CD4-positive, alpha-beta T cell treated with Interleukin-12 subunit alpha and Interleukin-12 subunit beta, for 1 hour (primary cell): ENCODE measurements at places on chromosomes 6 and 20.
A peak's percentile ranks its signal among the peaks of the same experiment; 100 is the strongest.

DNA sequence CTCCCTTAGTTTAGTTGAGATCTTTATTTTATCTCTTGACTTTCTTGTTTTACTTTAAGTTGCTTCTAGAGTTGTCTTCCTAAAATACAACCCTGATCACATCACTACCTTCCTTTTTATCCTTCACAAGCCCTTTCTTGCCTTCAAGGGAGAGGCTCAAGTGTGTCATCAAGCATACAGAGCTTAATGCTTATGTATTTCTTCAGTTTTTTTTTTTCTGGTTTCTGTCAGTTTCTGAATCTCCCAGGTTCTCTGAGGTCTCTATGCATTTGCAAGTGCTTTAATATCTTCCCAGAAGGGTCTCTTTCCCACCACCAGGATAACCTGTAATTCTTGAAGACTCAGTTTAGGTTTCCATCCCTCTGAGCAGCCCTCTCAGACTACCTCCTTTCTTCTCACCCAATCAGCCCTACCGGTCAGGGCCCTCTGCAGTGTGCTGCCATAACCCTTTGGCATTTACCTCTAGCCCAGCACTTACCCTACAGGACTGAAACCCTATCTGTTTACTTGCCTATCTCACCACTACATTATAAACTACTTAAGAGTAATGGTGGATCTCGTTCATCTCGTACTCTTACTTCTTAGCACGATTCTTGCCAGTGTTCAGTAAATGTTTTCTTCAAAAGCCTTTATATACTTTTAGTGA is 36.9 kb downstream of the EYA4 start:
- no peak for DNase-seq

- no peak for DNase-seq
Measured at GRCh38 chr6:142802124-142802523, 142.9 kb downstream of the HIVEP2 start.

- DNase-seq = no peak
Measured at GRCh38 chr20:41476013-41476441, 109.4 kb upstream of the EMILIN3 start.

DNA sequence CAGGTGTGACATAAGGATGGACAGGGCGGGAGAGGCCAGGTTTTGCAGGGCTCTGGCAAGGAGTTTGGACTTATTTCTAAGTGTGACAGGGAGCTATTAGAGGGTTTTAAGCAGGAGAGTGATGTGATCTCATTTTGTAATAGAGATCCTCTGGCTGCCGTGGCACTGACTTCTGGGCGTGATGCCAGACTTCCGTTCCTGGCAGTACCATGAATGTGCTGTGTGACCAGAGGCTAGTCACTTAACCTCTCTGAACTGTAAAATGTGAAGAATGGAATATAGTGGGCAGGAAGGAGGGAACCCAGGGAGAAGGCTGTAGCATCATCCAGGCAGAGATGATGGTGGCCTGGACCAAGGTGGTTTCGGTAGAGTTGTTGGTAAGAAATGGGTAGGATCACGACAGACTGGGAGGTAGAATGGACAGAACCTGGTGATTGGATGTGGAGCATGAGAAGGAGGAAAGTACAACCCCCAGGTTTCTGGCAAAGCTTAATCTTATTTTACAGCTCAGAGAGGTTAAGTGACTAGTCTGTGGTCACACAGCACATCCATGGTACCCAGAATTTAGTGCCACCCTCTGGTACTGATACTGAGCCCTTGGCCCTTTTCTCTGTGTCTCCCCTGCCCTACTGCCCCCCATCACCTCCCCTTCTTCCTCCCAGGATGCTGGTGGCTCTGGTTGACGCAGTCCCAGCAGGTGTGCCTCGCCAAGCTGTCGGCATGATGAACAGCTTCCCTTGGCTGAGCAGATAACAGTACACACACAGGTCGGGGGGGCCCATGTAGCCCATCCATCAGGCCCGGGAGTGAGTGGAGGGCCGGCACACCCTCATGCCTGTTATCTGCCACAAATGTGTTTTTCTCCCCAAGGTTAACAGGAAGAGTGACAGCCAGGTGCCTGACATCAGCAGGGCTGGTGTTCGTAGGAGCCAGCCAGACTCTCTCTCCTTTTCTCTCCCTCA is 52.9 kb upstream of the CTNNBL1 start:
- DNase-seq = no peak

DNA sequence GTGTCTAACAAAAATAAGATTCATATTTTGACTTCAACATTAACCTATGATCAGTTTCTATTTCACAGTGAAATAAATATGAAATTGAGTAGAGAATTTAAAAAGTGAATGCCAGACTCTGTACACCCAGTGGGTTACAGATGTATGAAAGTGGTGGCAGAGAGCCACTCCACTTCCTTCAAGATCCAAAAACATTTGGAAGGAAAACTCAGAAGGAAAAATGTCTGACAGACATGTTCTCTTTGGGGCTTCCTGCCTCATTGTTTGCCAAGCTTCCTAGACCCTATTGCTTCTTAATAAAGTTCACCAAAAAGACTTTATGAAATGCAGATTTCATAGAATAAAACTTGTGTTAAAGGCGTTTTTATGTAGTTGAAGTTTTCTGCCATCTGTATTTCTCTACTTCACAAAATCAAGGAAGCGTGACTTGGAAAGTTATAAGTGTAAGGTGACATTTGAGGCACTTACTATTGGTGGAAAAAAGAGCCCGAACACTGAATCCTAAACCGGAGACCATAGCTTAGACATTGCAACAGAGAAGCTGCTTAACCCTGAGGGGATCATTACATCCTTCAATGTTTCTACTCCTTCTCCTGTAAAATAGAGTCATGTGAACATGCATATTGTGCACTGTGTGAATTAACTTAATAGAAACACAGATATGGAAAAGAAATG is 12.8 kb downstream of the HMGCLL1 start:
- no peak for DNase-seq

GRCh38 chr20:57162362-57162652 is 104.1 kb downstream of the BMP7 start:
- DNase-seq = no peak

GRCh38 chr20:45840700-45841198 is 7.2 kb downstream of the SNX21 start:
- no peak for DNase-seq

DNA sequence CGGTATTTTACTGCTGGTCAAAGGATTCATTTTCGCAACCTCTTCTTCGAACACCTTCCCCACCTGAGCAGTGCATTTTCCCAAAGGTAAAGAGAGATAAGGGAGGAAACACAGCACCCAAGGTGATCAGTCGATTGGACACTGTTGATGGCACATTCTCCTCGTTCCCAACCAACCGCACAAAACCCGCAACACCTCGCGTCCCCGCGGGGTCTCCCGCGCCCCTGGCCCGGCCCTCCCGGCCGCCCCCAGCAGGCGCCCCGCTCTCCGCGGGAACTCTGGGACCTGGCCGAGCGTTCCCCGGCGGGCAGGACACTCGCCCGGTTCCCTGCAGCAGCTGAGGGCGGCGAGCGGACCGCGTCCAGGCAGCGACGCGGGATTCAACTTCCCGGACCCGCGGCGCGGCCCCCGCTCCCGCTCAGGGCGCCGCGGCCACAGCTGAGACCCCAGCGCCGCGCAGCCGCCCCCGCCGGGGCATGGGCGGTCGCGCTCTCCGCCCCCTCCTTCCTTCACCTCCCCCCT is 506 bp downstream of the RGS17 start:
- DNase-seq = no peak

GRCh38 chr6:165987483-165988301 is 180.0 kb downstream of the TBXT start:
- no peak for DNase-seq

GRCh38 chr20:38091441-38092216 is 58.1 kb downstream of the RPRD1B start:
- peak; percentile 16 for DNase-seq

DNA sequence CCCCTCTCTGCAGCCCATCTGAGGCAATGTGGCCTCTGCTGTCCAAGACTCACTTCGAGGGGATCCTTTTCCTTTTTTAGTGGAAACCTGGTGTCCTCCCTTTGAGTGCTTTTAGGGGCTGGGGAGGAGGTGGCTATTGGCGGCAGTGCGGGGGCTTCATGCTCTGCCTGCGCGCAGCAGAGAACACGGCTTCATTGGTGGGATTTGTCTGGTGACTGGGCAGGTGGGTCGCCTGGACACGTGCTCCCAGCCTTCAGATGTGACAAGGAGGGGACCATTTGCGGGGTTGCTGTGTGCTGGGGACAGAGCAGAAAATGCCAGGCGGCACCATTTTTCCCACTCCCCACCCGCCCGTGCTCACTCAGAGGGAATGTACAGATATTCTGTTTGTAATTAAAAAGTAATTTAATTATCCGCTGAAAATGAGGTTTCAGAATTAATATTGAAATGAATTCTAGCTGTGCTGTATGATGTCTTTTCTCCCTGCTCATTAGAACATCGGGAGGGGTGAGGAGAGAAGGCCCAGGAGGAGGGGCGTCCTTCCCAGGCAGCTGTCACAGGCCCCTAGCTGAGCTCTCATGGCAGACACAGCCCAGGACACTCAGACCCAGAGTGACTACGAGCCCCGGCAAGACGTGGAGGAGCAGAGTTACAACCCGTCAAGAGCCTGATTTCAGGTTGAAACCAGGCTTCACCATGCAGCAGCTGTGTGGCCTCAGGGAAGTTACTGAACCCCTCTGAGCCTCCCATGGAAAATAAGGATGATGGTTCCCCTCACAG is 417.2 kb upstream of the SULF2 start:
- DNase-seq = no peak

DNA sequence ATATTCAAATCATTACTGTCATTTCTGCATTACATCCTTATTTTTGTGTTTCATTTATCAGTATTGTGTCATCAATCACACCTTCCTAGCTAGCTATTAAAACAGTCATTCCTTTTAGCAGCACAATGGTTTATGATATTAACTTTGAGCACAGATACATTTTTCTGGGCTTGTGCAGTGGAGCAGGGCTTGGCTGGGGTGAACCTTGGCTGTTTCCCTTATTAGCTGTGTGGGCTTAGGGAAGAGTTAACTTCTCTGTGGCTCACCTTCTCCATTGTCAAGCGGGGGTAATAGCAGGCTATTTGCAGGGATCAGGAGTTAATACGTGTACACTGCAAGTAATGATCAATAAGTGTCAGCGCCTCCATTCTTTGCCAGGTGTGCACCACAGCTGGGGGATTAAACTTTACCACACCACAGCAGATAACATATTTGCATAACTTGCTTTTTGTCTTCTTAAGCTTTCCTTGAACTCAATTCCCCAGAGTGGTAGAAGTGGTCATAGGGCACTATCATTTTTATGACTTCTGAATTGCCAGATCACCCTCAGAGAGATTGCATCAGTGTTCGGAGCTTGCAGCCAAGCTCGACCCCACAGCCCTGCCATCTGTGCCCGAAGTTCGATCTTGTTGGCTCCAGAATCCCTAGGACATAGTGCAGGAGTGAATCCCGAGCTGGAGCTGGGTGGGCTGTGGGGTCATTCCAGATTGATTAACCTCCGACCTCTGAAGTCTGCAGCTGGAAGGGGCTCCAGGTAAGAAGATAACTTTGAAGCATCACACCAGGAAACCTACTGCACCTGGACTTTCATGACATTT is 1.5 kb upstream of the PYGB start:
- no peak for DNase-seq

- no peak for DNase-seq
Measured at GRCh38 chr6:170074435-170074834, 216.4 kb downstream of the DLL1 start.

GRCh38 chr6:41705996-41706835 is 29.2 kb downstream of the TFEB start:
- DNase-seq = peak; percentile 67

DNA sequence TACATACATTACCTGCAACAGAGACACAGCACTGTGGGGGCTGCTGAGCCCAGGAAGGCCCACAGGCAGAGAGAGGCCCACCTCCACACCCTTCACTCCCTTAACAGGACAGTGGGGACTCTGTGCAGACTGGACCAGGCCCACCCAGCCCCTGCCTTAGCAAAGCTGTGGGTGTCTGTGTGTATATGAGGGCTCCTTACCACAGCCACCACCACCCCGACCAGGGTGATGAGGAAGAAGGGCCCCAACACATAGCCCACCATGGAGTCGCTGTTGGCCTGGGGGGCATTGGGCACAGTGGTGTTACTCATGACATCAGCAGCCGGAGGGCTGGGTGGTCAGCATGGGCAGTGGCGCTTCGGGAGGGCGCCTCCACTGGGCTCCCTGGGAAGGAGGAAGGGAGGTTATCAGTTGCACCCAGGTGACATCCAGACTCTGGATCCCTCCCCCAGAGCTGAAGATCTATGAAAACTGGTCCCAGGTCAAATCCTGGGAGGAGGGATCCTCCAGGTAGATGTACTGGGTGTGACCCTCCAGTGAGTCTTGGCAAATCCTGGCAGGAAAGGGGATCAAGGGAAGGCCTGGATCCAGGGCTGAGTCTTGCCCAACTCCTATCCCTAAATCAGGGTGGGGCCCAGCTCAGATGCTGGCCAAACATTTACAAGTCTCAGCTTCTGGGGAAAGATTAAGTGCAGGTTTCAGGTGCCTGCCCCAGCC is 1.2 kb downstream of the SMIM29 start:
- no peak for DNase-seq

GRCh38 chr6:25042036-25042521 is 106.3 kb upstream of the RIPOR2 start:
- DNase-seq = peak; percentile 66

GRCh38 chr20:47765271-47765670 is 20.0 kb downstream of the SULF2 start:
- DNase-seq = no peak

GRCh38 chr20:14698125-14698524 is 360.7 kb upstream of the FLRT3 start:
- DNase-seq = no peak

GRCh38 chr6:16514249-16514648 is 247.0 kb downstream of the ATXN1 start:
- DNase-seq = peak; percentile 66

- DNase-seq = no peak
Measured at GRCh38 chr6:3631877-3632276, 119.6 kb downstream of the PXDC1 start.

DNA sequence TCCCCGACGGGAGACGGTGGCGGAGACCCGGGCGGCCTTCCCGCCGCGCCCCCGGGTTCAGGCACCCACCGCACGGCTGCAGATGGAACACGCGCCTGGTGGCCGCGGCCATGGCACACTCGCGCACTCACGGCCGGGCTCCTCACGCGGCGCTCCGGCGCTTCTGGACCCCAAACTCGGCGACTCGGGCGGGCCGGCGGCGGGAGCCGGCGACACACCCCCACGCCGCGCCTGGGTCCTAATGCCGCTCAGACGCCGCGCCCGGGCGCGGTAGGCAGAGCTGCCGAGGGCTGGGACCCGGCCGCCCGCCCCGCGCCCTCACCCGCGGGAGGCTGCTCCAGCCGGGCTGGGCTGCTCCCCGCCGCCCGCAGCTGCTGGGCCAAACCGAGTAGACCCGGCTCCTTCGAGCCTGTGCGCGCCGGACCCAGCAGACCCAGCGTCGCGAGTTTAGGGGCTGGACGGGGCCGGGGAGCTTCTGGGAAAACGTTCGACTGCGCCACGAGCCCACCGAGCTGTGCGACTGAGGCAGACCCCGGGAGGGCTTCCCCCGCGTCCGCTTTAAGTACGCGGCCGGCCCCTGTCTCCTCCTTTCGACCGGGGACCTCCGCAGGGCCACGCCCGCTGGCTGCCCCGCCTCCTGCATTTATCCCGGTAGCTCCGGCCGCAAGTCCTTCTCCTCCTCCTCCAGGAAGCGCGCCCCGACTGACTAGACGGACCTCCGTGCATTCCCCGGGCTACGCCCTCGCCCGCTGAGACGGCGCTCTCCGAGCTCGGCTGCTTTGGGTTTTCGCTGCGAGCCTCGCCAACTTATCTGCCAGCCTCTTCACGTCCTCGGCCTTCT is at the start of gene SLC4A11:
Gene SLC4A11, minus strand, starts transcription at position 165 of the 841 bp plus-strand sequence. Its CDS starts 53 bp downstream, at position 112.
- DNase-seq = peak; percentile 37

GRCh38 chr20:33842346-33842745 is 31.2 kb downstream of the CHMP4B start:
- no peak for DNase-seq

GRCh38 chr6:145963216-145964068 is 716 bp downstream of the SHPRH start:
- peak; percentile 39 for DNase-seq

GRCh38 chr6:116450769-116451740 is 10.1 kb upstream of the CALHM6 start:
- DNase-seq = no peak
